ENCODE measurements at places on chromosomes 11 and 22.

DNA sequence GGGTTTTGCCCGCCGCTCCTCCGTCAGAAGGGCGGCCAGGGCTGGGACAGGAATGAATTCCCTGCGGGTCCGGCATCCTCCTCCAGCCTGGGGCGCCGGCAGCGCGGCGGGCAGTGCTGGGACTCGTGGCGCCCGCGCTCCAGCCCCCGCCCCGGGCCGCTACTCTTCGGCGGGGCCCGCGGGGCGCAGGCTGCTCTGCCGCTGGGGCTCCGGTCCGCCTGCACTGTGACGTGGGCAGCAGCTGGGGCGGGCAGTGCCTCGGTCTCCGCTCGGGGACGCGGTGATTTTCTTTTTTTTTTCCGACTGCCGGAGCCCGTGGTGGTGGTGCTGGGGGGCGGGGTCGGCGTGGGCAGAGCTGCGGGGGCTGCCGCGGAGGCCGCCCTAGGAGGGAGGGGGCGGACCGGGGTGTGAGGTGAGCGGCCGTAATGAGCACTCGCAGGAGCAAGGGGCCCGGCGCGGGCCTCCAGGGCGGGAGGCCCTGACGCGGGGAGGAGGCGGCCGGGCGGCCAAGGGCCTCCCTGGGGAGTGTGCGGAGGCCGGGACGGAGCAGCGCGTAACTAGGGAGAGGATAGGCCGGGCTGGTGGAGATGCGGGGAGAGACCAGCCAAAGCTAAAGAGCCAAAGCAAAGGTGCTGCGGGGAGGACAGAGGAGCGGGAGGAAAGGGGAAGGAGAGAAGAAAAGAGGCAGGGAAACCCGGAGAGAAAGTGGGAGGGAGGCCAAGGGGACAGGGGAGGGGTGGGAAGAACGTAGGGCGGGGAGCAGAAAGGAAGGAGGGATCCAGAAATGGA is 73.3 kb upstream of the ZBED5 start:
- DNase-seq = peak; percentile 74

GRCh38 chr11:119796363-119797060 is 67.5 kb upstream of the NECTIN1 start:
- DNase-seq = no peak

- no peak for DNase-seq
Measured at GRCh38 chr11:61922539-61922938, 5.2 kb upstream of the RAB3IL1 start.

DNA sequence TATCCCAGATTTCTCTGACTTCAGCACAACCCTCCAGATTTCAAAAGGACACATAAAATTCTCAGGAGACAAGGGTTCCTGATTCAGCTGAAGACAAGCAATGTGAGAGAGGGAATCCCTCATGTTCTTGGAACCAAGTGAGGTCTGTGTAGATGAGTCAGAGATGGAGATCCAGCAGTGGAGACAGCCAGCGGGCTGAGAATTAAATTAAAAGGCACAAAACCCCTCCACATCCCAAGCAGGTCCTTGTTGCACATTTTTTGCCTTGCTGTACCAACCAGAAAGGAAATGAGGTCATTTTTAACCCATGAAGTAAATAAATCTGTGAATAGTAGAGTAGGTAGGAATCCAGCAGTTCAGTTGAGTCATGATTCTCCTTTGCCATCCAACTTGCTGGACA is 9.7 kb downstream of the MTNR1B start:
- DNase-seq = no peak

DNA sequence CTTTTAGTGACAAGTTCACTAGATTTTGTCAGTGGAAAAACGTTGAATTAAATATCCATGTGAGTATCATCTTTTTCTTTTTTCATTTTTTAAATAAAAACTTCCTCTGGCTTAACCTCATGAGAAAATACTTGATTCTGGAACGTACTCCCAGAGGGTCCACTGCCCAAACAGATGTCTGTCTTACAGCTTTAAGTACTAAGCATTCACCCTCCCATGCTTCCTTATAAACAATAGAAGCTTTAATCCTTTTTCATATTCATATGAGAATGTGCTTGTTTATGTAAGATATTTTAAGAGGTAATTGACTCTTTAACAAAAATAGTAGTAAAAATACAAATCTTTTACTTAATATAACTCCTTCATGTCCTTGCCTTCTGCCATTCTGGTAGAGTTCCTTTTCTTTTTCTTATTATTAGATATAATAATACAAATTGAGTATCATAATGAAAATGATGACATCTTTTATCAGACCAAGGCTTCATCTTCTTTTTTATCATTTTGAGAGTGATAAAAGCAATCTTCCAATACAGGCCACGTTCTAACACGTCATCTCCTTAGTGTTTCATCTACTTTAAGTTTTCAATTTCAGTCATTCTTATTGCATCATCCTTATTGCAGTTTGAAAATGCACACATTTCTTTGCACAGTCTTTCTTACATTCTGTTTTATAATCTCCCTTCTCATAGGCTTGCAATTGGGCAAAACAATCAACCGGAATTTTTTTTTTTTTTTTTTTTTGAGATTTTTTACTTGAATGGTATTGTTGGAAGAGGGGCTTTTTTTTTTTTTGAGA is 69.5 kb upstream of the MYO18B start:
- DNase-seq = no peak

All from anterior cingulate cortex (tissue), 58 donors.